ENCODE measurements at places on chromosomes 4 and X.

DNA sequence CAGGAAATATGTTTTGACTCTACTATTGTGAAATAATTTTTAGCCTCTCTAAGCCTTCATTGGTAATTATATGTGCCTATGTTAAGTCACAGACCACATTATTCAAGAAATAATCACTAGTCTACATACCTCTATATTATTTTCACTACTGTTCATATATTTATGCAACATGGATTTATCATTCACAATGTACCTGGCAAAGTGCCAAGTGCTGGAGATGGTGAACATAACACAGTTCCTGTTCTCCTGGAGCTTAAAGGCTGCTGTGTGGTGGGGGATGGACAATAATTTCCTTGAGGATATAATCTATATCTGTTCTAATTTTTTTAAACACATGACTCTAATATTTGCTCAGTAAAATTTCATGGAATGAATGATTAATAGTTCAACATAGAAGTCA is 527.7 kb upstream of the CXorf51A start:
- DNase-seq, result no peak

DNA sequence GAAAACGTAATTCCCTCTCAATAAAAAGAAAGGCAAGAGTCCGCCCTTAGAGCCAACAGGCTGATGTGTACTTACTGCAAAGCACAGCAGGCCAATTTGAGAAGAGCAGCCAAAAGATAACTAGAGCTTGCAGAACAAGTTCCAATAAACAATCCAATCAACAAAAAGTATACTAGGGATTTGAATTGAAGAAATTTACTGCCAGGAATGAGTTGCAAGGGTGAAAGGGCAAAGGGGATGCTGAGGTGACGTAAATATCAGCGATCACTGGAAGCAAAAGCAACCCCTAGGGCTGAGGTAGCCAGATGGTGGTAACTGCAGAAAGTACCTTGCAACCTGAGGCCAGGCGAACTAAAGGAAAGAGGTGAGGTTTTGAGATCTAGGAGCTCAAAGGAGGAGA is 152.1 kb upstream of the TENM3 start:
- no peak for DNase-seq

DNA sequence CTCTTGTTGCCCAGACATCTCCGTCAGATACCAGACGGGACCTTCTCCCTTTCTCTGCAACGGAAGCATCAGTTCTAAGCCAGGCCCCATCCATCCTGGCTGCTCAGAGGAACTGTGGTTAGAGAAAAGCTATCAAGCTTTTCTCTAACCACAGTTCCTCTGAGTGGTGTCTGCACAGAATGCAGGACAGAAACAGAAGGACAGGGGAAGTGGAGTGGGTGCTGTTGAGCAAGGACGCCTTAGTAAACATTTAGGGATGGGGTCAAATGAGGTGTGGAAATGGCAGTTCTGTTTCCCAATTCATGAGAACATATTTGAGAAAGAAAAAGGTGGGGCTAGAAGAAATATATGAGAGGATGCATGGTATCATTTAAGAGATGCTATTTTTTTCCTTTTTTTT is 283.8 kb downstream of the CRLF2 start:
- DNase-seq, result no peak

DNA sequence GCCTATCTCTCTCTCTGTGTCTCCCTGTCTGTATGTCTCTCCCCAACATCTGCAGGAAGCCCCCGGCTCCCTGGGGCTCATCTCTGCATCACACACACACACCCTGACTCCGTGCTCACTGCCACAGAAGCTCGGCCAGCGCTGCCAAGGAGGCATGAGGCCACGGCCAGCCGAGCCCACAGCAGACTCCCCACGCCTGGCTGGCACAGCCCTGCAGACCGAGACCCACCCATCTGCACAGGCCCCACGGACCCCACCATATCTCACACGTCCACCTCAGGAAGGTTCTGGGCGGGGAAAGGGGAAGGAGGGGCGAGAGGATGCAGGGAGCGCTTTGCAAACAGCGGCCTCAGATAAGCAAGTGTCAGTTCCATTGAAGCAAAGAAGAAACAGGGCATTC is 28.5 kb upstream of the SLC25A6 start:
- no peak for DNase-seq

DNA sequence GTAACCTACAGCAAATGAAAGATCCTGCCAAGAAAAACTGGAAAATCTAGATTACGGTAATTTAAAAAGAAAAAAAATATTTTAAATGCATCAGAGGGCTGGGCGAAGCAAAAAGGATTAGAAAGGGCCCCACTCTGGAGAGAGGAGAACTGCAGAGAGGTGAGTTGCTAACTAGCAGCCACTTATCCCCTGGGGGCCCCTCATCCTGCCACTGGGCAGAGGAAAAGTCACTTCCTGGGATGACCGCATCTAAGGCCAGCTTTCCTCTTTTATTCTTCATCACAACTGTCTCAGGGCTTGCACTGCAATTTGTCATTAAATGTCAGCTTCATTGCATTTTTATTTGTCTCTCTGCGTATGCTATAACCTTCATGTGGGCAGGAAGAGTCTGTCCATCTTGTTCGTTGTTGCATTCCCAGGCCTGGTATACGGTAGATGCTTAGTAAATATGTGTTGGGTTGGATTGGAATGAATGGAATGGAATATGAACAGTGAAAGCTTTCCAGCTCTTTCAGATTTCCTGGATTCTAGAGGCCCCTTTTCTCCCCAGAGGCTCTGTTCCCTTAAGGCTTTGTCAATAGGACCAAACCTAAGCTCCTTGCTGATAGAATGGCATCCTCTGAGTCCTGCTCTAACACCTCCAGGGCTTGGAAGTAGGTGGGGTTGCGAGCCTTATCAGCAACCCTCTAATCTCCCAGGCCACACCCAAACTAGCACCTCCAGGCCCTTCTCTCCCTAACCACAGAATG is 58.9 kb downstream of the TLR10 start:
- no peak for DNase-seq

- DNase-seq, result no peak
These were observed 141.8 kb downstream of the RASL11B start for GRCh38 chr4:53003959-53004358.

Measured in omental fat pad (tissue), 4 donors.